Pancreas (tissue), 10 donors: ENCODE measurements at places on chromosomes 16 and 17. TPM values are rescaled to one million over a fixed set of nuclear protein-coding genes. Genes with fewer than 3 reads are reported as not detected.

- DNase-seq = peak; percentile 34
Measured at GRCh38 chr17:80452173-80452915, 24.1 kb downstream of the NPTX1 start.

- peak; percentile 49 for DNase-seq
Measured at GRCh38 chr17:41959336-41960095, 7.1 kb upstream of the CNP start.

DNA sequence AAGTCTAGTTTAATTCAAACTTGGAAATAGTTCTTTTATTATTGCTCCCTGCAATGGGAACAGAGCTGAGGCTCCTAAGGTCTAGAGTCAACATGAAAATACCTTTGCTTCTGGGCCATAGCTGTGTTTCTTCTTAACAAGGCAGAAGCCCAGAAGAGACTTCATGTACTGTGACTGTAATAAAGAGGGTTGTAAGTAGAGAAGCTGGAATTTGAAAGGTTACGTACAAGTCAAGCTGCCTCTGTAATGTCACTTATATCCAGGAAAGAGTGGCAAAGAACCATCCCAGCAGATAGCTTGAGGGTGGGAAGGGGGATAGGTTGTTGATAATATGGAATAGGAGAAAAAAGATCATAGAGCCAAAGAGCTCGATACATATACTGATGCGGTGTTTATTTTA lies 248.6 kb downstream of the WWOX start:
- no peak for DNase-seq

DNA sequence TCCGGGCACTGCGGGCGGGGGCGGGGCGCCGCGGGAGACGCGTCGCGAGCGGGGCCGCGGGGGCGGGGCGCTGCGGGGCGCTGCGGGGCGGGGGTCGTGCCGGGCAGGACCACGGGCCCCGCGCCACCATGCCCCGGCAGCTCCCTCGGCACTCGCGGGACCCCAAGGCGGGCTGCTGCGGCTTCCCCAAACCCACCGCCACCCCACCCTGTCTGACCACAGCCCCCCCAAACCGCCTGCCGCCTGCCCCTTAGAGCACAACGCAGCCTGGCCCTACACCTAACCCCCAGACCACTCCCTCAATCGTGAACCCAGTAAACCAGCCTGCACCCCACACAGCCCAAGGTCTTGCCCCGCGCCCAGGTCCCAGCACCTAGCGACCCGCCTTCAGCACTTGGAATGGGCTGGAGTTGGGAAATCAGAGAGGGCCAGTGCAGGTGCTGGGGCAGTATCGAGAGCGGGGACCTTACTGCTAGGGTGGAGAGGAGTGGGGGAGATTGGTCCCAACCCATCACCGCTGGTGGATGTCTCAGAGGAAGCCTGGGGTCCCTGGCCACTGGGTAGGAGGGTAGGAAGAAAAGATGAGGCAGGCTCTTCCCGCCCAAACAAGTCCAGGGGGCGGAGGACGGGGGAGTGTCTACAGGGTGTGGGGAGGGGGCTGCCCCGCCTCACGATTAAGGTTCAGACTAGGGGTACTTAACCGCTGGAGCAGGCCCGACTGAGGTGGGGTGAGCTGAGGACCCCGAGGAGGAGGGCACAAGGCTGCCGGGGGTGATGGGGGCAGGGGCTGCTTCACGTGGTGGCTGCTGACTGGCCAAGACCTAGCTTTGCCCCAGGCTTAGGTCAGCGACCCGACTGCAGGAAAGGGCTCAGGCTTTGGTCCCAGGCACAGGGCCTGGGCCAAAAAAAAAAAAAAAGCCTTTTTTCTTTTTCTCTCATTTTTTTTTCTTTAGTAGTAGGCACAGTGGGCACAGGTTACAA lies 539 bp upstream of the VAMP2 start:
- DNase-seq = peak; percentile 81

DNA sequence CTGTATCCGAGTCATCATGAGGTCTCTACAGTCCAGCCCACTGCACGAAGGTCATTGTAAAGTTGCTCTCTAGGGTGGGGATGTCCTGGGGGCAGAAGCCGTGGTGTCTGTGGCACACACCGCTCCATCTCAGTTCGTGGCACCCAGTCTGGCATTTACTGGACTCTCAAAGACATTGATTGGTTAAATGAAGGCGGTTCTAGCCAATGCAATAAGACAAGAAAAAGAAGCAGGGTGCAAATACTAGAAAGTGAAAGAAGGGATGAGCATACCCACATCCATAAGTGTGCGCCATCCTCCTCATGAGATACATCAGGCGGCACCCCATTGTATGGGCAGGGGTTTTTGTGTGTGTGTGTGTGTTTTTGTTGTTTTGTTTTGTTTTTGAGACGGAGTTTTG lies 10.7 kb upstream of the ATP2A3 start:
- DNase-seq = peak; percentile 19

- DNase-seq = no peak
Measured at GRCh38 chr17:68325961-68326360, 34.7 kb downstream of the ARSG start.

GRCh38 chr17:79220201-79220712 lies 145.6 kb downstream of the ENGASE start:
- DNase-seq = no peak

DNA sequence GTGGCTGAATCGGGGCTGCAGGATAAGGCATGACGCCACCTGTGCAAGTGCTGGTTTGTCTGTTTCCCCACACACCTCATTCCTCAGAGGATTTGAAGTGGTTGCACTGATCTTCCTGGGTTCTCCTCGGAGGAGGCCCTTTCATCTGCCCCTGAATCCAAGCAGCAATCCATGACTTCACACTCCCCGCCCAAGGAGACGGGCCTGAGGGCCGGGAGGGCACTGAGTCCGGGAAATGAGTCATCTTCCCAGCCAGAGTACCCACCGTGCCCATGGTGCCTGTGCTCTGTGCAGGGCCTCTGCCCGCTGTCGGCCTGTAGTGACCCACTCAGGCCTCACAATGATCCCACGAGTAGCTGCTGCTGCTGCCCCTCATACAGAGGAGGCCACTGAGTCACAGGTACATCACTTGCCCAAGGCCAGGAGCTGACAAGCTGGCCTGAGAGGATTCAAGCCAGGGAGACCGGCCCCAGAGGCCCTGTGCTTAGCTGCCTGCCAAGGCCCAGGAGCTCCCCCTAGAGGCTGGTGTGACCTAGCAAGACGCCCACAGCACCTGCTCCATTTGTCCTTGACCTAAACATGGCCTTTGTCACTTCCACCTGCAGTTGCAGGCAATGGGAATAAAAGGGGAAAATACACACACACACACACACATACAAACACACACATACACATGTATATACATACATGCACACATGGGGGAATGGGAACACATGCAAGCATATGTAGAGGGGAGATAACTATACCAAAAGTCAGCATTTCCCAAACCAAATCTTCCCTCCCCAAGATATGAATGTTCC lies 240.0 kb downstream of the C16orf95 start:
- DNase-seq = peak; percentile 79

DNA sequence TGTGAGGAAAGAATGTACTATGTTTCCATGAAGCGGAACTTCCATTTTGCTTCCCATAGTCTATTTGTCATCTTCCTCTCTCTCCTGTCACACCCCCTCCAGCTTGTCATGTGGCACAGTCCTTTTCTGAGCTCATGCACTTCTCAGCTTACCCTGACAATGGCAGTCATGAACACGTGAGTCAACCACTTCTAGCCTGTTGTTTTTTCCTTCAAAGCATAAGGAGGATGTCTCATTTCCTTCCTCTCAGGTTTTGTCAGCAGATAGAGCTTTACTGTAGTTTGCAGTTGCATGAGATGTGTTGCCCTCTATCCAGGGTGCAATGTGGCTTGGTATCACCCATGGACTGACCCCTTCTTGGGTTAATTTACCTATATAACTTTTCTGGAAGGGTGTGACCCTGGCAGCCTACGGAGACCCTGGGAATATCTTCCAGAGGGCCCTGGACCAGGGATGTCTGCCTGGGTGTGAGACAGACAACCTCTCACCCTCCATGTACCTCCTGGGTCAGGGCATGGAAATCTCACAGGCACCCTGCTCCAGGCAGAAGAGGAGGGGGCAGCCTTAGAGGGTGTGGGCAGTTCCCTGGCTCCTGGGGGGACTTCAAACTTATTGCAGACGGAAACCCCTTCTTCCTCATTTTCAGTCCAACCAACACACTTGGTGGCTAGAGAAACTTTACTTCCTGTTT lies 4.0 kb upstream of the ZNF267 start:
- DNase-seq = no peak

GRCh38 chr16:75532142-75532765 lies 3.7 kb downstream of the CHST5 start:
- no peak for DNase-seq

DNA sequence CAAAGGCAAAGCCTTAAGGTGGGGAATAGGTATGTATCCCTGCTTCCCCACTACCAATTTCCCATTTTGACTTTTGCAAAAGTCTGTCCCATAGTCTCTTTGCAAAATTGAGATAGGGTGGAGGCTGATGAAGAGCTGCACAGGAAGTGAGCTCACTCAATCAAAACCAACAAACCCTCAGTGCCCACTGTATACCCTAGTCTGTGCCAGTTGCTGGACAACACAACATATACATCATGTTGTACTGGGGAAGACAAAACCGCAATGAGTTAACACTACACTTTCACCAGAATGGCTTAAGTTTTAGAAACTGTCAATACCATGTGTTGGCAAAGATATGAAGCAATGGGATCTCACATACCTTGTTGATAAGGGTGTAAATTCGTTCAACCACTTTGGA lies 40.4 kb upstream of the AXIN2 start:
- no peak for DNase-seq

GRCh38 chr16:72997141-72997542 lies 50.8 kb downstream of the ZFHX3 start:
- DNase-seq = no peak

C16orf54 gene
- total RNA-seq = 1.5 TPM

ST6GALNAC1 gene
- 0.79 TPM for total RNA-seq

RSPRY1 gene
- total RNA-seq = 19.7 TPM

SMG1 gene
- total RNA-seq = 30.5 TPM

FTO gene
- 38.7 TPM for total RNA-seq

MYH10 gene
- 11.5 TPM for total RNA-seq
